ENCODE measurements at places on chromosomes 2 and 18. TPM values are rescaled to one million over a fixed set of nuclear protein-coding genes. Genes with fewer than 3 reads are reported as not detected.

DNA sequence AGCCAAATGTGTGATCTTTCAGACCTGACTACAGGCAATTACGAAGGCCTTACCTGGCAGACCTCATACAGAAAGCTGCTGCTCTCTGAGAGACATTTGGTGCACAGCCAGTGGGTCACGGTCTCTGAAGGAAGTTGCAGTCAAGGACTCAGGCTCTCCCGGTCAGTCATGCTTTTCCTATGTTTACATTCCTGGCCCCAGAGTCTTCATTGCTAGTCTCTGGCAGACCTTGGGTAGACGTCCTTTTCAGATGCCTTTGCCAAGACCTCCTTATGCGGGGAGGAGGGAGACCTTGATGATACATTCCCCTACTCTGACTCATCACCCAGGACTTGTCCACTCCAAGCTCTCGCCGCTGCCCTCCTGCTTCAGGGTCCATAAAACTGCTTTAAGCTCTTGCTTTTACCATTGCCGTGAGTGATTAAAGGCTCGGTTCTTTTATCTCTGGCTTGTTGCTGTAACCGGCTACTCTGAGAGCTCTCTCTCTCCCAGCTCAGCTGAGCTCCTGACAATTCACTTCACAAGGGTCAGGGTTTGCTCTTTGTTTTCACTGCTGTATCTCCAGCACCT is 62.0 kb upstream of the SLC35F5 start:
- DNase-seq: no peak

DNA sequence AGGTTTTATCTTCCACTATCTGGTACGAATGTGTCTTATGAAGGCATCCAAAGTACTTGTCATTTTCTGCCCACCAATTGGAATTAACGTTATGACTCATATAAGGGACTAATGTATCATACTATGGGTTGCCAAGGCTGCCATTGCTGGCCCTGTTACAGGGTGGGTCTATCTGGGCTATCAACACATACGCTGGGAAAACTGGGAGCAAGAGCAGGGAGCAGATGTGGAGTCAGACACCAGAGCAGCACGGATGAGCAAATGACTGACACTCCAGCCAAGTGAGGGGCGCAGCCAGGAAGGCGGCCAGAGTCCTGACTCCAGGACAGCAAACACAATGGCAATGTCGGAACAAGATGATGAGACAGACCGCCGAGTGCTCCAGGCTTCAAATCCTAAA is 145.9 kb downstream of the COPS8 start:
- no peak for DNase-seq

DNA sequence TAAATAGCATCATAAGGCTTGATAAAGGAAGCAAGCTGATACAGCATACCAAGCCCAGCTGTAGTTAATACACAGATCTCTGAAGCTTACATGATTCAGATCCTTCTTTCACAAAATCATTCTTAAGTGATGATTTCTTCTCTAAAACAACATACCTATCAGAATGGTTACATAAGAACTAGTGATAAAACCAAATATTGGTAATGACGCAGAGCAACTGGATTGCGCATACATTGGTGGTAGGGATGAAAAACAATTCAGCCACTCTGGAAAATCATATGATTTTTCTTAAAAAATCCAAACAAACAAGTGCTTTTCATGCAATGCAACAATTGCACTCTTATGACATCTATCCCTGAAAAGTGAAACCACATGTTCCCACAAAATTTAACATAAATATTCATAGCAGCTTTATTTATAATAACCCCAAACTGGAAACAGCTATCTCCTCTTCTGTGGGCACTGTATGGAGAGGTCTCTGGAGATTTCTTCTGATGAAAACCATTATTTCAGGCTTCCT is 153.6 kb upstream of the DSEL start:
- no peak for DNase-seq

- no peak for DNase-seq
Measured at GRCh38 chr2:239604861-239605260, 204.0 kb upstream of the HDAC4 start.

NT5C1B gene
- total RNA-seq: not detected

DNA sequence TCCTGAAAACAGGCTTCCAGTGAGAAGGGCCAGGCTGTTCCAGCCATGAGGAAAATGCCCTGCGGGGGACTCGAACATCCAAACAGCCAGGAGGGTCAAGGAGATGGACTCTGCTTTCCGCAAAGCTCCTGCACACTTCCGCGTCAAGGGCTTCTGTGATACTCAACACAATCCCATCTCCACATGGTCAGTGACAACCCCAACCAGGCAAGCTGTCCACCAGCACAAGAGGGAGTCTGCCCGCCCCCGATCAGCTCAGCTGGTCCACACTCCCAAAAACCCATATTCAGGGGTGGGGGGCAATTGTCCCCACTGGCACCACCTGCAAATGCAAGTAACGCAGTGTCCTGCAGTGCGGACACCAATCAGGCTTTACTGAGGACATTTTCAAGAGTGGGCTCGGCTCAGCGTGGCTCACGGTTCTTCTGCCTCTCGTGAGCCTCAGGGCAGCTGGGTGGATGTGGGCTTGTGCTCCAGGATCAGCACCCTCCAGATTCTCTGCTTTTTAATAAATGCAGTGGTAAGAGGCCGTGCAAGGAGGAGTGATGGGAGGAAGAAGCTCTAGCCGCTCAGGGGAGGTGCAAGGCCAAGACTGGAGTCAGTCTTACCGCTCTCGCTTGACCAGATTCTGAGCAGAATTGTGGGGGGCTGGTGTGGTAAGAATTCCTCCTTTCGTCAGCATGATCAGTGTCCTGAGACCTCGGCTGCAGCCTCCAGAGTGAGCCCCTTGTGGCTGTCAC is 19.5 kb upstream of the CIDEA start:
- no peak for DNase-seq

DNA sequence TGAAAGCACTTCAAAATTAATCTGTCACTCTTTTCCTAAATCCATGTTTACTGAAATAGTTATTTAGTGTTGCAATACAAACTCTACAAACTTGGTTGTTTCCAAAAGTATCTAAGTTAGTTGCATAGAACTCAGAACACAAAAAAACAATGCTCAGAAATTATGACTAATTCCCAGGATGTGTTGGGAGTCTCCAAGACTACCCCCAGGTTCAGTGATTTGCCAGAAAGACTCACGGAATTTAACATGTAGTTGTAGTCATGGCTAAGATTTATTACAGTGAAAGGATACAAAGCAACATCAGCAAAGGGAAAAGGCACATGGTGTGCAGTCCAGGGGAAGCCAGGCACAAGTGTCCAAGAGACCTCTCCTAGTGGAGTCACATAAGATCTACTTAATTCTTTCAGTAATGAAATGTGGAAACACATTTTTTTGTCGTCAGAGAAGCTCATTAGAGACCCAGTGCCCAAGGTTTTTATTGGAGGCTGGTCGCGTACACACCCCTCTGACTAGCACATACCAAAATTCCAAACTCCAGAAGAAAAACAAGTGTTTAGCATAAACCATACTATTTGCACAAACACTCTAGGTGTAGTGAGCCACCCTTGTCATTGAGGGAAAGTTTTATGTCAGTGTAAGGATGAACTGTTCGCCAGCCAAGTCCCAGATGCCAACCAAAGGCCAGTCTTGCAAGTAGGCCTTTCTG is 43.3 kb upstream of the CYP20A1 start:
- no peak for DNase-seq

CENPA gene
- 0.81 TPM for total RNA-seq

DNA sequence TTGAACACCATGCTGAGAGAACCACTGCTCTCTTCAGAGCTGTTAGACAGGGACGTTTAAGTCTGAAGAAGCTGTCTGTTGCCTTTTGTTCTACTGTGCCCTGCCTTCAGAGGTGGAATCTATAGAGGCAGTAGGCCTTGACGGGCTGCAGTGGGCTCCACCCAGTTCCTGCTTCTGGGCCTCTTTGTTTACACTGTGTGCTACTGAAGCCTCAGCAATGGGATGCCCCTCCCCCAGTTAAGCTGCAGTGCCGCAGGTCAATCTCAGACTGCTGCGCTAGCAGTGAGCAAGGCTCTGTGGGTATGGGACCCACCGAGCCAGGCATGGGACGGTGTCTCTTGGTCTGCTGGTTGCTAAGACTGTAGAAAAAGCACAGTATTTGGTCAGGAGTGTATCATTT is 162.3 kb upstream of the NXPH2 start:
- DNase-seq: no peak

- no peak for DNase-seq
Measured at GRCh38 chr2:143792602-143793001, 663.4 kb downstream of the ARHGAP15 start.

Data from hematopoietic multipotent progenitor cell (in vitro differentiated cells).